ENCODE measurements at places on chromosomes 2 and 18.

GRCh38 chr2:46461011-46461674 is 18.2 kb upstream of the TMEM247 start:
- DNase-seq = peak; percentile 81

DNA sequence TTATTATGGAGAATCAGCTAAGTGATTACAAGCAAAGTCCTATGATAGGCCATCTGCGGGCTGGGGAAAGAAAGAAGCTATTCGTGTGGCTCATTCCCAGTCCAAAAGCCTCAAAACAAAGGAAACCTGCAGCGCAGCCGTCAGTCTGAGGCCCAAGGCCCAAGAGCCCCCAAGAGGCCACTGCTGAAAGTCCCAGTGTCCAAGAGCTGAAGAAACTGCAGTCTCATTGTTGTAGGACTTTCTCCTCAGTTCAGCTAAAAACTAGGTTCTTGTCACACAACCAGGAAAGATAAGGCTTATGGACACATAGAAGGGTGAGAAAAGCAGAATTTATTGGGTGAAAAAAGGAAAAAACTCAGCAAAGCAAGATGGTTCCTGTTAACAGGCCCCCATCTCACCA is 143.2 kb downstream of the RHBDD1 start:
- no peak for DNase-seq

DNA sequence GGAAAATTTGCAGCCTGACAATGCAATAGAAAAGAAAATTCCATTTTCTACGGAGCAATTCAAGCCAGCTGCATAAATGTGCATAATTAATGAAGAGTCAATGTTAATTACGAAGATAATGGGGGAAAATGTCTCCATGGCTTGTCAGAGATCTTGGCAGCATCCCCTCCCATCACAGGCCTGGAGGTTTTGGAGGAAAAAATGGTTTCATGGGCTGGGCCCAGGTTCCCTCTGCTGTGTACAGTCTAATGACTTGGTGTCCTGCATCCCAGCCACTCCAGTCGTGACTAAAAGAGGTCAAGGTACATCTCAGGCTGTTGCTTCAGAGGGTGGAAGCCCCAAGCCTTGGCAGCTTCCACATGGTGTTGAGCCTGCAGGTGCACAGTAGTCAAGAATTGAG is 779.7 kb downstream of the DCDC2C start:
- no peak for DNase-seq

DNA sequence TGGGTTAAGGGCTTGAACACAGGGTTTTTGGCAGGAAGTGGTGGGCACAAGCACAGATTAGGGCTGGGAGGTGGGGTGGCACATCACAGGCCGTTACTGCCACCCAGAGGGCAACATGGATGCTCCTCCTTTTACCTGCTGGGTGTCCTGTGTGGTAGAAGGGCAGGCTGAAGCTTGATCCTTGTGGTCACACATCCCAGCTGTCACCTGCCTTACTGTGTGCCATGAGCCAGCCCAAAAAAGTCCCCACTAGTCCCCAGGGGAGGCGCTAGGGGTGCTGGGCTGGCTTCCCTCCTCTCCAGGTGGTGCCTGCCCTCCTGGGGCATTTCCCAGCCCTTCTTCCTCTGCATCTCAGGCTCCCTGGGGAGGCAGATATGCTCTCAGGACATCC is 50.5 kb upstream of the ALPP start:
- no peak for DNase-seq

DNA sequence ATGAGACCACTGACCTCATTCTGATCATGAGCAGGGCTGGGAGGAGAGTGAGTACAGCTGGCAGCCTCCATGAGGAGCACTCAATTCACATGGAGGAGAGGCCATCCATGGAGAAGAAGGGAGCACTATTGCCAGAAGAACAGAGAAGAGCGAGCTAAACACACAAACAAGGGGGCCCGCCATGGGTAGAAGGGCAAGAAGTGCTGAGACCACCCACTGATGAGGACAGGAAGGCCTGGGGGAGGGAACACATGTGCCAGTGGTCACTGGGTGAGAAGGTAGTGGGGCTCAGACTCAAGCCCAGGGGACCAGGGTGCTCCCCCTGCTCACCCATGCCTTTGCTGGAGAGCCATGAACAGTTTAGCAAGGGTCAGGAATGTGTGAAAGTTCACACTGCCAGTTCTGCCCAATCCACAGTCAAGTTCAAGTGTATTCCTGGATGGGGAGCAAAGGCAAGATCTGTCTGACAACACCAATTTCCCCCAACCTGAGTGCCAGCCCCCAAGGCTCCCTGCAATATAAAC is 57.7 kb downstream of the TTC32 start:
- no peak for DNase-seq

- DNase-seq = no peak
Measured at GRCh38 chr2:234999740-235000425, 48.1 kb downstream of the SH3BP4 start.

GRCh38 chr2:38436227-38436664 is 59.2 kb upstream of the ATL2 start:
- DNase-seq = no peak

DNA sequence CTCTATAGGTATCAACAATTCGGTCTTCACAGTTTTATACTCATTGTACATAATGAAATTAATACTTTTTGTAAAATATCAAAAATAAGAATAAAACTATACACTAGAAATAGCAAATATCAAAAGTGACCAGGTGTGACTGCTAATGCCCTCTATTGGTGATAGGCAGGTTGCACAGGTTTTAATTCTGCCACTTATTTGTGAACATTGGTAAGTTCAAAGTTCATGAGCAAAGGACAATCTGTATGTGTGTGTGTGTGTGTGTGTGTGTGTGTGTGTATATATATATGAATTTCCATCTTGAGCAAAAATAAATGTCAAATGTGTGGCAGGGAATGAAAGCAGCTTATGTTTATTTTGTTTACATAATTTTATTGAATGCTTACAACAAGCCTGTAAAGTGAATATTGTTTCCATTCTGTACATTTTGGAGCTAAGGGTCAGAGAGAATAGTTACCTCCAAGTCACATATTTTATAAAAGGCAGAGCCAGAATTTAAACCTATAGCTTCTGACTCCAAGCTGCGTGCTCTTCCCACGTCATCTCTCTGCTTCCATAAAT is 537.4 kb downstream of the CPS1 start:
- no peak for DNase-seq

GRCh38 chr2:5693287-5694201 is 1.4 kb downstream of the SOX11 start:
- DNase-seq = no peak

DNA sequence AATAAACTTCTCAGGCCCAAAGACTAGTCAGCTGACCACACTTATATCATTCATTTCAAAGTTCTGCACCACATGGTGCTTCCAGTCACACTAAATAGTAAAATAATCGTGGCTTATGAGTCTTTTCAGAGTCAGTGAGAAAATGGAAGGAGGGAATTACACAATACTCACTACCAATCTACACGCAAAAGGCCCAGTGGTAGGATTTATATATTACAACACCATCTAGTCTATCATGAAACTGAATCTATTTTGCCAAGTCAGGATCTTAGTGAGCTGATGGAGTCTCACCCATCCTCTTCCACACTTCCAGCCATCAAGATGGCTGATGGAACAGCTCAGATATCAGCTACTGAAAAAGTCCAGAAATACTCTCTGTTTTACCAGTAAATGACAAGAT is 21.9 kb downstream of the INO80D start:
- no peak for DNase-seq

DNA sequence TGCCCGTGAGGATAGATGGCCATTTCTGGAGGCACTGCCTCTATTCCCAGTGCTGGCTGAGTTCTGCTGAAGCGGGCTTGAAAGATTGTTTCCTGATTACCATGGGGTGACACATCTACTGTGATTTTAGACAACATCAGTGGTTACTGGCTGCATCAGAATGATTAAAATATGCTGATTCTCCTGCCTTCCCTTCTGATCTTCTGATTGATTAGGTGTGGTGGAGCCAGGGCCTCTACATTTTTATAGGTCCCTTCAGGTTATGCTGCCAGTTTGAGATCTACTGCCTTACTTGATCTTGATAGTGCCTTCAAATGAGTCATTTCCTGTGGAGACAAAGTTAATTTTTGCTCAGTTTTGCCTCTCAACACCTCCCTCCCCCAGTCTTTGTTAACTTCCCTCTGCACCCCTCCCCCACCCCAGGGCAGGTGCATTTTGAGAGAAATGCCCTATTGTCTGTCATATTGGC is 31.6 kb upstream of the SNORC start:
- no peak for DNase-seq

Measured in brain (organoid and tissue), 16 donors.